Hindlimb muscle (tissue), 1 donor: ENCODE measurements at places on chromosomes 4 and X.

GRCh38 chrX:1138476-1139184, 73.8 kb downstream of the CRLF2 start:
- DNase-seq: no peak

- peak; percentile 41 for DNase-seq
Observed at GRCh38 chr4:84965553-84966381, 723 bp downstream of the WDFY3 start.

DNA sequence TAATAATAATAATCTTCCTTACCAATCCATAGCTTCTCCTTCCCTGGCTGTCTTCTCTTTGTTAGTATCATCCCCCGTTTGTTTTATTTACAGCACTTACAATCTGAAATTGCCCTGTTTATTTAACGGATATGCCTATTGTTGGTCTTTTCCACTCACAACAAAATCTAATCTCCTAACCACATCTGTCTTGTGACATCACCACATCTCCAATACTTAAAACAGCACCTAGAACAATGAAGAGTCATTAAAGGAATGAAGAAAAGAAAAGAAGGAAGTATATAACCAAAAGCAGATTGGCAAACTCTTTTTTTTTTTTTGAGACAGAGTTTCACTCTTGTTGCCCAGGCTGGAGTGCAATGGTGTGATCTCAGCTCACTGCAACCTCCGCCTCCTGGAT, 38.7 kb upstream of the JADE1 start:
- DNase-seq: no peak

- no peak for DNase-seq
Observed at GRCh38 chr4:109708990-109709389, 5.7 kb upstream of the CASP6 start.

DNA sequence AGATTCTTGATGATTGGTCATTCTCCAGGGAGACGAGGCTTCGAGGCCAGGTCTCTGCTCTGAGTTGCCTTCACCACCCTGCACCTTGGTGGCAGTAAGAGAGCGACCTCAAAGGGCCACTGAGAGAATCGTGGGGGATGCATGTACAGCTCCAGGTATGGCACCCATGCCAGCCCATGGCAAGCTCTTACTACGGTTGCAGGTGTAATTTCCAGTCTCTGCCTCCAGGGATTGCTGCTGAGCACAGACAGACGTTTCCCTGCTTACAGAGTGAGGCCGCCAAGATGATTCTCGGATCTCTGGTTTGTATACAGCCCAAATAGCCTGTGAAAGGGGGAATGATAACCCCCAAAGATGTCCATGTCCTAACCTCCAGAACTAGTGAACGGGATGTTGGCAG, 16.3 kb upstream of the DRD5 start:
- no peak for DNase-seq
